ENCODE measurements at places on chromosomes 11 and 22.

DNA sequence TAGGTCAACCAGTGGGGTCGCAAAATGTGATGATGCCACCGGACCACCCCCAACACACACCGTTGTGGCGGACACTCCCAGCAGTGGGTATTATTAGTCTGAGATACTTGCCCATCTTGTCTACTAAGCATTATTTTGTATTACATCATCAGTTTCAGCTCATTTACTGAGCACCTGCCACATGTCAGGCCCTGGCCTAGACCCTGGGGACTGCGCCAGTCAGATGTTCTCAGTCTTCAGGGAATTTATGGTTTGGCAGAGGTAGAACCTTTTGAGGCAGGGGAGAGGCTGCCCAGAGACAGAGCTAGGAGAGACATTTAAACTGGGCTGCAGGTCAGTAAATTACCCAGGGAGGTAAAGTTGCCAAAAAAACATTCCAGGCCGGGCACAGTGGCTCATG lies 43.1 kb upstream of the GCAT start:
- DNase-seq: no peak

GRCh38 chr11:134657631-134658030 lies 245.6 kb upstream of the B3GAT1 start:
- no peak for DNase-seq

- DNase-seq: no peak
Observed at GRCh38 chr11:65851811-65852507, 6.0 kb downstream of the CFL1 start.

DNA sequence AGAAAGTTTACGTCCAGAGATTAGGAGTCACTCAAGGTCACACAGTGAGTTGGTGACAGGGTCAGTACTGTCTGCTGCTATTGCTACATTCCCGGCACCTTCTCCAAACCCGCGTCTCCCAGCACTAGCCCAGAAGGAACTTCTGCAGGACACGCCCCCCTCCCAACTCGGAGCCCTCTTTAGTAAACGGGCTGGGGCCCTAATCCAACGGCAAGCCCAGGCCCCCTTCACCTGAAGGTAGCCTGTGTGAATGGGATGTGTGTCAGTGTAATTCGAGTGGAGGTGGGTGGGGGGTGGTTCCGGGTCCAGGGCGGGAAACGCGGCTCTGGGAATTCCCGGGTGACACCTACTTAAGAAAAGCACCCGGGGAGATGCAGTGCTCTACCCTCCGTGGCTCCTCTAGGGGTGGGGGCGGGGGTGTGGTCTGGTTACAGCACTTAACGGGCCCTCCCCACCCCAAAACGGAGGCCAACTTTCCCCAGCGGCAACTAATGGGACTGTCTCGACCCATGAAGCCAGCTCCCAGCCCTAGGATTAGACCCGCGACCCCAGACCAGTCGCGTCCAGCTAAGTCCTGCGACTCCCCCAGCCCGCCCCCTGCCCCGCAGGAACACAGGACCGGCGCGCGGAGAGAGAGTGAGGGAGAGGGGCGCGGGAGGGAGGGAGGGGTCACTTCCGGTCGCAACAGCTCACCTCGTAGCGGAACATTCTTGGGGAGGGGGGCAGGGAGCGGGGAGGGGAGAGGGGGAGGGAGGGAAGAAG lies 468 bp downstream of the PATL1 start:
- peak; percentile 25 for DNase-seq

DNA sequence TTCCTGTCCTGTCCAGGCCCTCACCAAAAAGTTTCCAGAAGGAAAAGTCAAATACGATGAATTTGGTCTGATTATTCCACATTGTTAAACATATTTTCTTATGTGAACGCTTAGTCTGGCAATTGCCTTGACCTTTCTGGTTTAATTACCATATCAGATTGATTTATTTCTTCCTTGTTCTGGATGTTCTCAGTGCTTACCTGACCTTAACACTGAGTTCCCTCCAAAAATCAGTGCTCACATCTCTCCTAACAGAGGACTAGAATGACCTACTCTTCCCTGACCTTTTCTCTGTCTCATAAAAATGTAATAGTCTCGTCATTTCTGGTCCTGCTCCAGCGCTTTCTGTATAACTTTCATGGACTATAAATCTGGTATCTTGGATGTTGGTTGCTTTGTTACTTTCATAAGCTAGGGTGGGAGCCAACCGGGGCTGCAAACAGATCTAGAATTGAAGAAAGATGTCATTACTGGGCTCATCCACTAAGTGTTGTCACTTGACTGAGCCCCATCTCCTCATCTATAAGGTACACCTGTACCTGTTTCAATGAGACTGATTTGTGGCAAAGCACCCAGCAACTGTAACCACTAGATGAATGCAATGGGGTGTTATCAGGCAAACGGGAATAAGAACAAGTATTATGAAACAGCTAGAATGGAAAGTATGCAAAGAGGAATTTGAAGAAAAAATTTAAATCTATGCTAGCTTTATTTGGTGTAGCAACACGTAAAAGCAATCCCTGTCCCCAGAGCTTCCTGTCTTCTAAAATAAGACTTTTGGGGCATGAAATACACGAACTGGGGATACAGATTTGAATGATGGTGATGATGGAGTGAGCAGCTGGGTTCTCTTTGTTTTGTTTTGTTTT lies 2.4 kb downstream of the FADS2 start:
- peak; percentile 41 for DNase-seq

GRCh38 chr11:36411202-36411640 lies 98.9 kb downstream of the TRAF6 start:
- no peak for DNase-seq

- peak; percentile 44 for DNase-seq
Observed at GRCh38 chr22:37808294-37808657, 542 bp downstream of the GCAT start.

DNA sequence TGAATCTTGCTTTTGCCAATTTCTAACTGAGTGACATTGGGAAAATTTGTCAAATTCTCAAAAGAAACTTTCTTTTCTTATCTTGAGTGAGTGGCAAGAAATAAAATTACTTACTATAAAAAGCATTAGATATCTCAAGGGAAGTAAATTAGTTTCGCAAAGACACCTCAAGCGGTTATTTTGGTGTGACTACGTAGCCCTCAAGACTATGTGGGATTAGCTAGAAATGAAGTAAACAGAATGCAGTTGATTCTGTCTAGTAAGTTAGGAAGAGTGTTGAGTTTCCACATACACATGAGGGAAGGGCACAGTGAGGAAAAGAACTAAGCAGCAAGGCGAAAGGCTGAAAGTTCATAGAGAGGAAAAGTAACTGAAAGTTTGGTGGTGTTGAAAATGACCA lies 28.3 kb upstream of the MS4A6A start:
- no peak for DNase-seq

DNA sequence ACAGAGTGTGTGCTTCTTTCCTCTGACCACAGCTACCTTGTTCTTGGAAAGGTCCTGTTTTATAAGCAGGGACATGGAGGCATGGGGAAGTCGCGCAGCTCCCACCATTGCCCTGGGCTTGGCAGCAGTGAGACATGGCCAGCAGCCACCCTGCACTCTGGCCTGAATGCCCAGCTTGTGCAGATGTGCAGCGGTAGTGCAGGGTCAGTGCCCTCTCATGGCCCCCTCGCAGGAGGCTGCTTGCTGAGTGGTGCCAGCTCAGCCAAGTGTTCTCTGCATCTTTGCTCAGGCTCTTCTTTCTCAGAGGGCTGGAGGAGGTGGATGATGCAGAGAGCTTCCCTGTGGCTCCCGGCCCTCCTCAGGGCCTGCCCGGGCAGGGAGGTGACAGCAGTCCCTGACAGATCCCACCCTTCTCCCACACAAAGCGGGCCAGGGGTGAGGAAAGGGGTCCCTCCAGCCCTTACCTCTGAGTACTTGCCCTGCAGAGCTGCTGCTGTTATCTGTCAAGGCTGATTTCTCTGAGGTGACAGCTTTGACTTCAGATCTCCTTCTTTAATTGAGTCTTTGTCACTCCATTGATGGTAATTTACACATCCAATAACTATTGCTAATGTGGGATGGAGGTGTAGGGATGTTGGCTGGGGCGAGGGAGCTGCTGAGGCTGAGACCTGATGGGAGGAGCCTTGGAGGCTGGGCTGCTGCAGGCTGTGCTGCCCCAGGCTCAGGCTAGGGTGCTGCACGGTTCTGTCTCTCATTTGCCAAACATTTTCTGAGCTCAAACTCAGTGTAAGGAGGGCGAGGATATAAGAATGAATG lies 47.4 kb upstream of the B3GAT1 start:
- DNase-seq: no peak

- DNase-seq: no peak
Observed at GRCh38 chr22:49116486-49117120, 711.1 kb downstream of the BRD1 start.

DNA sequence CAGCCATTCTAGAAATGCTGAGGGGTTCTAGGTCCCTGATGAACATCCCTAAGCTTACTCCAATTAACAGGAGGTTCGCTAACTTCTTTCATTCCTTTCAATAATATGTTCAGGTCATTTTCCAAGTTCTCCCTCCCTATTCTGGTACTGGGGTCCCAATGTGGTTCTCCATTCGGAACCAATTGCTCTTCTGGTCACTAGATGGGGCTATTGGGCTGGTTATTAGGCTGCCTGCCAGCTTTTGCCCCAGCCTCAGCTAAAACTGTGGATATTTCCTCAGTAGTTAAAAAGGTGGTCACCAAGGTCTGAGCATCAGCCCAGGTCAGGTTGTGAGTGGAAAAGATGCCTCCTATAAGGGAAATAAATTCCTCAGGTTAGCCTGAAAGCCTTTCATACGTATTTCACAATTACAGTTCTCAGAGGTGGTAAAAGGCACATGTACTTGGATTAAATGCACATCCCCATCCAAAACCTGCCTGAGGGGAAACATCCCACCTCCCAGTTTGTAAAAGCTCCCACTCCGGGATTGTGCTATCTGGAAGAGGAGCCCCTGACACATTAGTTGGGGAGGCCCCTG lies 161.1 kb upstream of the CCDC179 start:
- DNase-seq: peak; percentile 44

DNA sequence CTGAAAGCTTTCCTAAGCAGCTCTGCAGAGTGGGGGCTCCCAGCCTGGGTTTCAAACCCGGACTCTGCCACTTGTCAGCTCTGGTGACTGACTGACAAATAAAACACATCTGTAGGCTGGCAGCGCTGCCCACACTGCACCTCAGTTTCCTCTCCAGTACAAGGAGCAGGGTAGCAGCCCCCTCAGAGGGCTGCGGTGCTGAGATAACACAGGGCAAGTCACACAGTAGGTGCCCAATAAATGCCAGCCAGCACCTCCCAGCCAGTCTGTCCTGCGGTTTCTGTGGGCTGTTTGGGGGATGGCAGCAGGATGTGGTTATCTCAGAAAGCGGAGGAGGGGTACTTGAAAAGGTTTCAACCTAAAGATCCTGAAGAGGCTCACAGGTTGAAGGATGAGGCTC lies 1.5 kb downstream of the SYT12 start:
- no peak for DNase-seq

DNA sequence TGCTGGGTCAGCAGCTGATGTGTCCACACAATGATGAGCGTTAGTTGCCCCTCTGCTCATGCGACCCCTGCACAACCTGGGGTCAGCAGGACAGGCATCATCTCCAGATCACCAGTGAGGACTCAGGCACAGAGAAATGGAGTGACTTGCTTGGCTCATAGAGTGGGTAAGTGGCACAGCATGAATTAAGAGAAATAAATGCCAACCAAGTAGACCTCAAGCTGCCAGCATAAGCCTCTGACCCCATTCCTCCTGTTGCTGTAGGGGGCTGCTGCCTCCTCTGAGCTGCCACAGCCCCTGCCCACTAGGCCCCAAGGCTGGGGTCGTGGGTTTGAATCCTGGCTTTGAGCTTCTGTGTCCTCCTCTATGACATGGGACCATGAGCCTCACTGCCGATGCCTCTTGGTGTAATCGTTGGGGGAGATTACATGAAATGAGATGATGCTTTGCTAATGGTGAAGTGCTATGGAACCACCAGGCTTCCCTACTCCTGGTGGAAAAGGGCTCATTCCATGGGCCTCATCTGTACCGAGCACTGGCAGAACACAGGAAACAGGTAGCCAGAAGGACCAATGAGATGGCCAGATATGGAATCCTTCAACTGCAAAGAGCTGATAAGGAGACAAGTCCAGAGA lies 33.6 kb downstream of the LRRC32 start:
- DNase-seq: no peak

DNA sequence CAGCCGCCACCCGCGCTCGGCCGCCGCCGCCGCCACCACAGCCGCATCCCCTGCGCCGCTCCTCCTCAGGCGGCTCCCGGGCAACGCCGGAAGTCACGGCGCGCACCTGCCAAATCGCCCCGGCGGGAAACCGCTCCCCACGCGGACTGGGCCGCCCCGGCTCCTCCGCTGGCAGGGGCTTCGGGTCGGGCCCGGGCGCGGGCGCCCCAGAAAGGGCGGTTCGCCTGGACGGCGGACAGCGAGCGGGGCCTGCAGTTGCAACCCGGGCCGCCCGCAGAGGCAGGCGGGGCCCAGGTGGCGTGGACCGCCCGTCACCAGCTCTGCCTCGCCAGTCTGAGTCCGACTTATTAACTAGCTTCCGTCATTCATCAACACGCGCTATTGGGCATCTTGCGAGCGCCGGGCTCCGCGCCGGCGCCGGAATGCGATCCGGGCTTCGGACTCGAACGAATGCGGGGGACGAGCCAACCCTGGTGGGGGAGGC lies at the start of gene HIRA:
Gene HIRA, minus strand, starts transcription at position 85 of the 484 bp plus-strand sequence. CDS start 257 bp downstream, outside the sequence.
- DNase-seq: peak; percentile 76

DNA sequence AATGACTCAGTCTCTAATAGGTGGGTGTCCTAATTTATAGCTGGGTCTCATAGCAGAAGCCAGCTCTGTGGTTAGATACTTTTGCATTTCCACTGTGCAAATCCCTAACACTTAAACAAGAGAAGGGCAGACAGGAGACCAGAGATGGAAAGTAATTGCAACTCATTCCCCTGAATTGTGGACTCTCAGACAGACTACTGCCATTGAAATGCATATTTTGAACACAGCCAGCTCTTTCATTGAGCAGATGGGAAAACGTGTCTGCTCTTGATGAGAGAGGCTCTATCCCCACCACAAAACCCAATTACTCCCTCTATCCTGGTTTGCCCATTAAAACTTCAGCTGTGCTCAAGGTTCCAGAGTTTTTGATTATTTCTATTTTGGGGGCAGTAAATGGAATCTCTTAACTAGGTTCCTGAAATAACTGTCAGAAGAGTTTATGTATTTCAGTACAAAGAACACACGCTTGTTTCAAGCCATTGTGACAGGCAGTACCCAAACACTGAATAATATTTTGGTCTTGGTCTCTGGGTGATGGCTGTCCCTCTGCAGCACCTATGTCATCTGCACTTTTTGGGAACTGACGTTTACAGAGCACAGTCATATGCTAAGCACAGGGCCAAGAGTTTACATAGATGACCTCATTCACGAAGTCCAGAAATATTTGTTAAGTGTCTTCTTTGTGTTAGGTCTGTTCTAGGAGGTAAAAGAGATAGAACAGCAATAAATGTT lies 41.7 kb downstream of the FAM227A start:
- DNase-seq: no peak

GRCh38 chr22:28348613-28349609 lies 330.7 kb downstream of the TTC28 start:
- DNase-seq: no peak

DNA sequence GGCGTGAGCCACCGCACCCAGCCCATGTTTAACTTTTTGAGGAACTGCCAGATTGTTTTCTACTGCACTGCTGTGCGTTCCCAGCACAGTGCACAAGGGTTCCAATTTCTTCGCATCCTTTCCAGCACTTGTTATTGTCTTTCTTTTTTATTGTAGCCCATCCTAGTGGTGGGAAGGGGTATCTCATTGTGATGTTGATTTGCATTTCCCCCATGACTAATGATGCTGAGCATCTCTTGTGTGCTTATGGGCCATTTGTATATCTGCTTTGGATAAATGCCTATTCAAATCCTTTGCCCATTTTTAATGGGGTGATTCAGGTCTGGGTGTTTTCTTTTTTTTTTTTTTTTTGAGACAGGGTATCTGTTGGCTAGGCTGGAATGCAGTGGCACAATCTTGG lies 36.6 kb upstream of the SYT7 start:
- DNase-seq: no peak

- no peak for DNase-seq
Observed at GRCh38 chr11:94673951-94674491, 94.1 kb upstream of the AMOTL1 start.
